ENCODE measurements at places on chromosomes 16 and 17.

DNA sequence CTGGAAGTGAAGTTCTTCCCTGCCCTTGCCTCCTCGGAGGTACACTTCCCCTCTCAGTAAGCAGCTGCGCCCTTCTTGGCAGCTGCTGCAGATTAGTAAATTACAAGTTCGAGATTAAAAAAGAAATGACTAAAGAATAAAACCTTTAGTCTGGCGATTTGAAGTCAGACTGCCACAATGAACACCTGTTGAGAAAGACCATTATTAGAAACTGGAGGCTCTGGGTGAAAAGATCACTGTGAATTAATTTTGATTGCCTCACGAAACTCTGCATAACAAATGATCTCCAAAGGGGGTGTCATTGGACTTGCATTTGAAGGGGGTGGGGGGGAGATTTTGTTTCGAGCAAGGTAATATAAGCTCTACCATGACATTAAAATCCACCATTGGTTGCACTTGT lies 39.3 kb downstream of the SALL1 start:
- no peak for DNase-seq

- DNase-seq, result peak; percentile 89
These were observed 491 bp downstream of the SLC25A19 start for GRCh38 chr17:75288770-75289114.

DNA sequence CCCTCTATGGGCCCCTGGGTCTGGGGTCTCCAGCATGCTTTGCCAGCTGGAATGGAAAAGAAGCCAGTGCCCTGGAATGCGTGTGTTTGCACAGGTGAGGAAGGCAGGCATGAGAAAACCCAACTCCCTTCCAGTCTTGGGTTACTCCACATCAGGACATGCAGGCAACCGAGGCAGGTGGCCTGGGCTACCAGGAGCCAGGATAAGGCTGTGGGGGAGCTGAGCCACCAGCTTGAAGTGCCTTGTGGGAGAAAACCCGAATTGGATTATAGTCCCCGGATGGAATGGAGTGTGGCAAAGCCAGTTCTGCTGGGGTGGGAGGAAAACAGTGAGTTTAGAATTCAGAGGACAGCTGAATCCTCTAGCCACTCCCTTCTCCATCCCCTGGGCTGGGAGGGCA lies 7.2 kb downstream of the SRCIN1 start:
- peak; percentile 79 for DNase-seq

GRCh38 chr16:56765949-56766348 lies 36.0 kb downstream of the NUP93 start:
- no peak for DNase-seq

- peak; percentile 1 for DNase-seq
These were observed at the start of gene DNAH9 for GRCh38 chr17:11598274-11599221. DNAH9 (plus strand) TSS chr17:11598470; CDS start chr17:11598499, 29 bp downstream.

- no peak for DNase-seq
These were observed 77.3 kb downstream of the RPTOR start for GRCh38 chr17:80621997-80622357.

- DNase-seq, result no peak
These were observed 1.5 kb upstream of the MYH10 start for GRCh38 chr17:8632061-8632460.

DNA sequence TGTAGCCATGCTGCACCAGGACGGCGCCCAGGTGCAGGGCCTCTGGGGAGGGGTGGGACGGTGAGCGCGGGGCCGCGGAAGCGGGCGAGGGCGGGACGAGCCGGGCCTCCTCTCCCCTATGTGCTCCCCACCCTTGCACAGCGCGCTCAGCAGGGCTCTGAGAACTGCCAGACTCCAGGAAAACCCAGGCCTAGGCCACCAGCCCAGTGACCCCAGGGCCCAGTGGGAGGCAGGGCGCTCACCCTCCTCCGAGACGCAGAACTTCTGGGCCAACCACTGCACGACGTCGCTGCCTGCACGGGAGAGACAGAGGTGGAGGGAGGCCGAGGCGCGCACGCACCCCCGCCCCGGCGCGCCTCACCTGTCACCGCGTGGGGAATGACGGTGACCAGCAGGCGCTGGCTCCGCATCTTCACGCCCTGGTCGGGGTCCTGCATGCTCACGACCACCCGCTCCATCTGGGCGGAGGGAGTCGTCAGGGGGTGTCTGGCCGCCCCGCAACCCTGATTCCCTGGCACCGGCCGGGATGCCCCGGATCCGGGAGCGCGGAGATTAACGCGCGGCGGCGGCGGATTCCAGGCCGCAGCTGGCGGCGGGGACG lies 603 bp downstream of the RGS11 start:
- no peak for DNase-seq

DNA sequence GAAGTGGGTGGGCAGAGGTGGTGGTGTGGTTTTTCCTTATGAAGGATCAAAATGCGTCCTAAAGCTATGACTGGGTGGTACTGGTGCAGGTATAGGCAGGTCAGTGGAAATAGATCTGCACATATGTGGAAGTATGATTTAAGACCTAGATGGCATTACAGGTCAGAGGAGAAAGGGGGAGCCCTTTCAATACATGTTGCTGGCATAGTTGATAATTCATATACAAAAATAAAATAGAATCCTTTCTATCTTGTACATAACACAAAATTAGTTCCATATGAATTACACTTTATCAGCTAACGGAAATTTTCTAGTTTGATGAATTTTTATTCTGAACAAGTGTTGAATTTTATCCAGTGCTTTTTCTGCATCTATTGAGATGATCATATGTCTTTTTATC lies 20.8 kb upstream of the PIK3R5 start:
- no peak for DNase-seq

- DNase-seq, result no peak
These were observed 91.0 kb downstream of the GSG1L start for GRCh38 chr16:27972500-27972899.

DNA sequence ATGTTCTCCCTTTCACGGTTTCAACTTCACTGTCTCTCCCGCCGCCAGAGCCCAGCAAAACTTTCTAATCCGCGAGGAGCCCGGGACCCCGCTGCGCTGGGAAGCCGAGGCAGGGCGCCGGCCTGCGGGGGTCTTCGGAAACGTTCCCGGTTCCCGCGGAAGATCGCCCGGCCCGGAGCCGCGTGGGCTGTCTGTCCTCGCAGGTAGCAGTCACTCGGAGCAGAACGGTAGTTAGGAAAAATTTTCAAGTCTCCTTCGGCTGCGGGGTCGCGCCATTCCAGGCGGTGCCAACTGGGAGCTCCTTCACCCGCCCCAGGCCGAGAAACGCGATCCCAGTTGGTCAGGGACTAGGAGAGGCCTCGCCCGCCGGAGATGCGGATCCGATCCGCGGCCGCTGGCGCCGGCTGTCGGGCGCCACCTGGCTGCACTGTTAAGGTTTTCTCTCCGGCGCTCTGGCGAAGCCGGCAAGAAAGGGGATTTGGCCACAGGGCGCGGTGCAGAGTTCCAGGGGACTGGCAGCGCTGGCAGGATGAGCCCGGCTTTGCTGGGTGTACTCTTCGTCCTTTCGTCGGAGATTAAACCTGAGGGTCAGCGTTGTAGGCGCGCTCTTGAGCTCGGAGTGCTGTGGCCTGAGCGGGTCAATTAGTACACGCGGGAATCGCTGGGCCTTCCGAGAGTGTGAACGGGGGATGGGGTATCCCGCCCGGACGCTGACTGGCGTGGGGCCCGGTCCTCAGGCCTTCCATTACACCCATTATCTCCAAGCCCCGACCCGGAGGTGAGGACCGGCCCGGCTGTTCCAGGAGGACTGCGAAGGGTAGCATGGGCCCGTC lies 135.4 kb downstream of the KCNJ12 start:
- DNase-seq, result peak; percentile 21

- no peak for DNase-seq
These were observed 1.8 kb downstream of the KCNJ2 start for GRCh38 chr17:70171159-70171558.

DNA sequence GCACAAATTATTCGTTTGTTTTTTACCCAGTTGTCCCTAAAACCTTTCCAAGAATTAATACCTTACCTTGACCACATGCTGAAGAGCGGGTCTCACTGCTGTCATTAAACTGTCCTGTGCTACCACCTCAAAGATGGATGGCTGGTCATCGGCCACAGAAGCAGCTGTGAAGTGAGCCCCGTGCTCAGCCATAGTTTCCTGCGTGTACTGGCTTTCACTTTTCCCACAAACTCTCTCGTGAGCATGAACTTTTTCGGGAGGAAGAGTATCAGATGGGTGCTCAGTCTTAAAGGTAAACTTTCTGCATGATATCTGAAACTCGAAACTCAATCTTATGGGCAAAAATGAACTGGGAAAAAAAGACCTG lies 558 bp downstream of the PEX12 start:
- DNase-seq, result no peak

DNA sequence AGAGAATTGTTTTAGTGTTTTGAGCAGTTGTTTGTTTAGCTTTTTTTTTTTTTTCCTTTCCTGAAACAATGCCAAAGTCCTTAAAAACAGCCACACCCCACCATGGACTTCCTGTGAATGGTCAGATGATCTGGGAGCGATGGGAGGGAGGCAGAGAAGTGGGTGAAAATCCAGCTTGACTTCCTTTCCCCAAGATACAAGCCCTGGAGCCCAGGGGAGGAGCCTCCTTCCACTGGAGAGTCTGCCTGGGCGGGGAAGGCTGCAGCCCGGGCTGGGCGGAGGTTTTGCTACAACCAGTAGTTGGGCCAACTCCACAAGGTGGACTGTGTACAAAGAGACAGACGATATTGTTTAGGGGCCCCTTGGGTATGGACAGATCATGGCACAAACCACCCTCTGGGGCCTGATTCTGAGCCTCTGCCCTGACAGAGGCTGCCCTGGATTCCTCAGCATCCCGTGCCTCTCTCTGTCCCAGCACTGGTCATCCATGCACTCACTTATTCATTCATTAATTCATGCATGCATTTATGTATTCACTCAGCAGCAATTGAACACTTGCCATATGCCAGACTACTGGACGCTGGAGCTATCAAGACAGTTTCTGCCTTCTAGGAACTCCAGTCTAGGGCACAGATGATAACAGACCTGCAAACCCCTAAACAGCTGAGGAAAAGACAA lies 29.8 kb downstream of the WSB1 start:
- no peak for DNase-seq

GRCh38 chr16:17029602-17030350 lies 441.0 kb downstream of the XYLT1 start:
- DNase-seq, result no peak

GRCh38 chr16:9256196-9256595 lies 164.8 kb downstream of the HAPSTR1 start:
- no peak for DNase-seq

DNA sequence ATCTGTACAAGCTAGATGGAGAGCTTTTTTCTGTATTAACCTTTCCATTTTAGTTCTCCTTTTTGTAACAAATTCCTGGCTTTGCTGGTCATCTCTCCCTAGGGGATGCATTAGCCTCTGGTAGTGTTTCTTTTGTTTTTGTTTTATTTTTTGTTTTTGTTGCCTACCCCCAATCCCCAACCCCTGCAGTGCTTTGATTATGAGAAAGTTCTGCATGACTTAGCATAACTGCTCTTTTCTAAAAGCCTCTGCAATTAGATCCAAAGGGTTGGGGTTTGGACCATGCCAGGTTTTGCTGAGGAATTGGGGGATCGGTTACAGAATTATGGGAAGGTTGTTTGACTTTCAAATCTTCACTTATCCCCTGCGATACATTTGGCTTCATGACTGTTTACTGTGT lies 98.2 kb downstream of the ADAMTS18 start:
- DNase-seq, result peak; percentile 18

- no peak for DNase-seq
These were observed 87.0 kb upstream of the RPRML start for GRCh38 chr17:47066095-47066494.

DNA sequence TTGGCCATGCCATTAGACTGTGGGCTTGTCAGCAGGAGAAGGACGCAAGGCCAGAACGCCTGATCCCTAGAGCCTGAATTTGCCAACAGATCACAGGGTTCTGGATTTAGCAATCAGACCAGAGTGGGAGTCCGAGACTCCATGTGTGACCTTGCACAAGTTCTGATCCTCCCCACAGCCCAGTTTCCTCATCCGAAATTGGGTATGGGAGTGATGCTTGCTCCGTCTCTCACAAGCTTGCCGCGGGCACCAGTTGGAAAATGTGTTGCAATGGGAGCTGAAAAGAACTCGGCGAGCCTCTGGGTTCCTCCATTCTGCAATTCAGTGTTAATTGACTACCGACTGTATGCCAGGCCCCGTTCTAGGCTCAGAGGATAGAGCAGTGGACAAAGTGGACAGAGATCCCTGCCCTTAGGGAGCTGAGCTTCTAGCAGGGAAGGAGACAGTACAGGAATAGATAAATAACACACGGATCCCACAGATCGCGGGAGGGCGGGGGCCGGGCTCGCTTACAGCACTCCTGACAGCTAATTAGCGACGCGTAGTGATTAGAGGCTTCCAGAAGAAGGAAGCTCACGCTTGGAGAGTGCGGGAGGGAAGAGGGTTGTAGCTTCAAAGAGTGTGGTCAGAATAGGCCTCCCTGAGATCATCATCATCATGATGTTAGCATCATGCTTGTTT lies 150.4 kb upstream of the CIBAR2 start:
- DNase-seq, result no peak

- DNase-seq, result no peak
These were observed 47.1 kb downstream of the RPTOR start for GRCh38 chr17:80591788-80592187.

GRCh38 chr16:67675579-67675935 lies 8.9 kb downstream of the C16orf86 start:
- no peak for DNase-seq

- DNase-seq, result peak; percentile 7
These were observed at the start of gene ATP2C2 for GRCh38 chr16:84368308-84368996. ATP2C2 (plus strand) TSS chr16:84368538; CDS start chr16:84368616, 78 bp downstream.

DNA sequence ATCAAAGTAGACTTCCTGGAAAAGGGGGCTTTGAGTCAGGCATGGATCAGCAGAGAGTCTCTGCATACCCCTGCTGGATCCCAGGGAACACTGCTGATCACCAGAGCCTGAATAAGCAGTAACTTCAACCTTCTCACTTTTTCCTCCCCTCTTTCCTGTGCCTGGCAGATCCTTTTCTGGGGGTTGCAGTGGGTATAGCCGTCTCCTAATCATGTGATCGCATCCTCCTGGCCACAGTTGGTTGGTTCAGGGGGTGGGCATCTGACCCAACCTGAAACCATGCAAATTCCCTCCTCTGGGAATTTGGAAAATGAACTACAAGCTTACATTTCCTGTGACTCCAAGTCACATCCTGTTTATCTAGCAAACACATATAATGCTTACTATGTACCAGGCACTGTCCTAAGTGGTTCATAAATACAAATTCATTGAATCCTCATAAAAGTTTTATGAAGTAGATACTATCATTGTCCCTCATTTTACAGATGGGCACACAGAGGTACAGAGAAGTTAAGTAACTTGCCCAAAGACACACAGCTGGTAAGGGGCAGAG lies 120.3 kb downstream of the AXIN2 start:
- DNase-seq, result no peak

DNA sequence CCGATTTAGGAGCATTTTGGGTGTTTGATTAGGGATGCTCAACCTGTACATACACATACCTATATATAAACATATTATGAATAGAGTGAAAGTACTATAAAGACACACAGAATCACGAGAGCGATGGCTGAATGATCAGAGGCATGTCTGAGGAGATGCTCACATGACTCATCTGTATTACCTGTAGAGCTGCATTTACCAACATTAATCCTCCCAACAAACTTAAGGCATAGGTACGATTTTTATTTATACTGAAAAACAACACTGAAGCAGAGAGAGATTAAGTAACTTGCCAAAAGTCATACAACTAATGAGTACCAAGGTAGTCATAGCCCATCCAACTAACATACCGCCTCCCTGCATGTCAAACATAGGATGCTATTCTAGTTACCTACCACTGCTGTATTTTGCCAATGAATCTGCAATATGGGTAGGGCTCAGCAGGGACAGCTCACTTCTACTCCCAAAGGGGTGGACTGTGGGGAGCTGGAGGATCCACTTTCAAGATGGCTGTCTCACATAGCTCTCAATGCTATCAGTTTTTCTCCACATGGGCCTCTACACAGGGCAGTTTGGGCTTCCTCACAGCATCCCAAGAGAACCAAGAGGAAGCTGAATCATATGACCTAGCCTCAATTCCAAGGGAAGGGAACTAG lies 7.3 kb downstream of the CYB5D1 start:
- DNase-seq, result no peak

Measured in NCI-H187 (cell line).